Pericardium fibroblast (primary cell): ENCODE measurements at places on chromosomes 3 and 15. TPM values are rescaled to one million over a fixed set of nuclear protein-coding genes. Genes with fewer than 3 reads are reported as not detected.

C3orf22 gene
- not detected in 2 replicates for total RNA-seq

ARHGEF26 gene
- 4.9 and 7.4 TPM in 2 replicates for total RNA-seq

FURIN gene
- total RNA-seq = 28.6 and 51.8 TPM in 2 replicates

CERS3 gene
- not detected in 2 replicates for total RNA-seq

ACY1 gene
- total RNA-seq = 45.4 and 56.4 TPM in 2 replicates

TTLL13 gene
- 0.23 TPM in 1 of 2 replicates, not detected in the other for total RNA-seq

C3orf62 gene
- total RNA-seq = 0.60 and 0.82 TPM in 2 replicates

TMCO5A gene
- total RNA-seq = not detected in 2 replicates

BCHE gene
- total RNA-seq = 28.5 and 54.6 TPM in 2 replicates

SH3GL3 gene
- 0.47 and 1.3 TPM in 2 replicates for total RNA-seq

SAMMSON gene
- total RNA-seq = not detected in 2 replicates

AP2M1 gene
- 319 and 405 TPM in 2 replicates for total RNA-seq

SEC61A1 gene
- total RNA-seq = 263 and 318 TPM in 2 replicates

RAB6B gene
- 0.09 and 0.82 TPM in 2 replicates for total RNA-seq

ZNF860 gene
- total RNA-seq = 0.26 and 0.35 TPM in 2 replicates

KBTBD8 gene
- total RNA-seq = 1.6 and 2.9 TPM in 2 replicates

GOLGA6L22 gene
- total RNA-seq = not detected in 2 replicates

ISG20 gene
- 2.0 and 3.3 TPM in 2 replicates for total RNA-seq

MB21D2 gene
- total RNA-seq = 1.5 and 7.1 TPM in 2 replicates

CCDC54 gene
- not detected in 2 replicates for total RNA-seq

BBX gene
- total RNA-seq = 28.1 and 31.7 TPM in 2 replicates

INSYN1 gene
- 0.68 and 11.1 TPM in 2 replicates for total RNA-seq

DGKG gene
- total RNA-seq = not detected in 2 replicates
